CD8-positive, alpha-beta memory T cell (primary cell): ENCODE measurements at places on chromosomes 1 and 21. TPM values are rescaled to one million over a fixed set of nuclear protein-coding genes. Genes with fewer than 3 reads are reported as not detected.

GRCh38 chr1:236149696-236150228, 7.4 kb downstream of the GPR137B start:
- no peaks in the 10 kb centered on the region for H3K27me3 ChIP-seq
- H3K4me1 ChIP-seq = peaks cover 2% of the 10 kb centered on the region
- no peak overlapping the region for H3K27ac ChIP-seq
- no peak for DNase-seq
- no peak overlapping the region for H3K4me3 ChIP-seq
- no peaks in the 10 kb centered on the region for H3K36me3 ChIP-seq

GRCh38 chr1:205359771-205360565, 3.2 kb upstream of the KLHDC8A start:
- peaks cover 11% of the 10 kb centered on the region for H3K27me3 ChIP-seq
- no peaks in the 10 kb centered on the region for H3K4me1 ChIP-seq
- H3K4me3 ChIP-seq = no peak overlapping the region
- H3K27ac ChIP-seq = no peak overlapping the region
- H3K36me3 ChIP-seq = no peaks in the 10 kb centered on the region
- DNase-seq = no peak

- DNase-seq = no peak
- no peak overlapping the region for H3K27ac ChIP-seq
- no peaks in the 10 kb centered on the region for H3K4me1 ChIP-seq
- H3K27me3 ChIP-seq = no peaks in the 10 kb centered on the region
- H3K36me3 ChIP-seq = no peaks in the 10 kb centered on the region
Measured at GRCh38 chr1:56094168-56094567, 485.2 kb downstream of the PLPP3 start.

GRCh38 chr1:73331726-73332125, 866.2 kb downstream of the LRRIQ3 start:
- H3K36me3 ChIP-seq = no peaks in the 10 kb centered on the region
- H3K27me3 ChIP-seq = no peaks in the 10 kb centered on the region

GRCh38 chr1:15948595-15949452, 27.1 kb downstream of the ZBTB17 start:
- H3K27ac ChIP-seq = peak overlapping the region; percentile 87
- no peaks in the 10 kb centered on the region for H3K27me3 ChIP-seq
- DNase-seq = no peak
- H3K4me3 ChIP-seq = peak overlapping the region; percentile 38
- H3K36me3 ChIP-seq = peaks cover 7% of the 10 kb centered on the region

GRCh38 chr1:188433425-188433824, 1604.7 kb downstream of the PLA2G4A start:
- DNase-seq = no peak
- H3K4me1 ChIP-seq = no peaks in the 10 kb centered on the region
- H3K27me3 ChIP-seq = no peaks in the 10 kb centered on the region
- no peaks in the 10 kb centered on the region for H3K36me3 ChIP-seq

SGIP1 gene
- total RNA-seq = not detected

S100A8 gene
- not detected for total RNA-seq
